ENCODE measurements at places on chromosomes 11 and 22.
A peak's percentile ranks its signal among the peaks of the same experiment; 100 is the strongest.

DNA sequence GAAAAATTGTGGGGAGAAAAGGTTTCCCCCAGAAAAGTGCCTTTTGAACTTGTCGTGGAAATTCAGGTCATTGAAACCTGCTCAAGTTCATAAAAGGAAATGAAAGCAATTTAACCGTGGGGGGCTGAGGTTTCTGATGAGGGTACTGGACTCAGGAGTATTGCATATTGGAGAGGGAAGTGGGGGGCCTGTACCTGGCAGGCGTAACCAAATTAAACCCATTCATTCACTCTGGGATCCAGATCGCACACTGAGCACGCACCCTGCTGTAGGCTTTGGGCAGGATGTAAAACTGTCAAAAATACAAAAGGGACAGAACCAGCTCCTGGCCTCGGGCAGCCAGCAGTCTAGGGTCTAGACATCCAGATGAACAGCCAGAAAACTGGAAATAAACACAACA, 1517.4 kb downstream of the BRD1 start:
- no peak for DNase-seq

DNA sequence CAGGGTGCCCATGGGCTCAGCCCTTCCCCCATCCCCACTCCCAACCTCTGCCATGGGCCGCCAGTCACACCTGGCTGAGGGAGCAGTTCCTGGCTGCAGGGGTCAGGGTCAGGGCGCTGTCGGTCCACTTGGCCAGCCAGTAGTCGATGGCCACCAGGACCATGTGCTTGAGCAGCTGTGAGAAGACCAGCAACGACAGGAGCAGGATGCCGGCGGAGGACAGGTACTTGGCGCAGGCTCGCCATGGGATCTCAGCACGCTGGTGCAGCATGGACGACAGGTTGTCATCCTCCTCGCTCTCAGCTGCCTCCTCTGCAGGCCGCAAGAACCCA, 18.3 kb upstream of the KCNJ11 start:
- no peak for DNase-seq

DNA sequence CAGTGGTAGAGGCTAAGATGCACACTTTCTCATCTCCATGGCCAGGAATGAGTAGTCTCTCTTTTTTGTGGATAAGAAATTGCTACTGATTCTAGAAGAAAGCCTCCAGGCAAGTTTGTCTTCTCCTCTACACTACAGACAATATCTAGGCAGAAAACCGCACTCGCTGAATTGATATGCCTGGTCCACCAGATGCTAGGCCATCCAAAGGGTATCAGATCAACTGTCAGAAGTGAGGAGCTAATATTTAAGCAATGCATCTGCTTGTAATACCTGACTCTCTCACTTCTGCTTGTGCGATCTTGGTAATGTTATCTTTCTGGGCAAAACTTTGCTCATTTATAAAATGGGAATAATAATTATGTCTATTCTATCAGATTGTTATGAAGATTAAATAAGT, 45.0 kb downstream of the CASP12 start:
- no peak for DNase-seq

GRCh38 chr22:36629320-36629719, 74.2 kb downstream of the CACNG2 start:
- no peak for DNase-seq

DNA sequence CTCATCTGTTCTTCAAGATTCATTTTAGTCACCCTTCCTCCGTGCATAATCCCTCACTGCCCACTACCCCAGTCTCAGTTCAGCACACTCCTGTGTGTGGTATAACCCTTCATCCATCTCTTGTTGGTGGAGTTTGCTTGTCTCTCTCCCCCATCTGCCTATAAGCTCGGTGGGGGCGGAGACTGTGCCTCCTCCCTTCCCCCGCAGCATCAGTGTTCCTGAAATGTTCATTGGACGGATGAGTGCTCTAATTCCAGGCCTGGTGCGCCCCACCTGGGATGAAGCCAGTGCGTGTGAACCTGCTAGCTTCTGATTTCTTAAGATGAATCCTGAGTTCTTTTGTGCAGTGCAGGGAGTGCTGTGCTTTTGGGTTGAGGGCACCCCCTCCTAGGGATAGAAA, 100.0 kb downstream of the GRIK4 start:
- no peak for DNase-seq

DNA sequence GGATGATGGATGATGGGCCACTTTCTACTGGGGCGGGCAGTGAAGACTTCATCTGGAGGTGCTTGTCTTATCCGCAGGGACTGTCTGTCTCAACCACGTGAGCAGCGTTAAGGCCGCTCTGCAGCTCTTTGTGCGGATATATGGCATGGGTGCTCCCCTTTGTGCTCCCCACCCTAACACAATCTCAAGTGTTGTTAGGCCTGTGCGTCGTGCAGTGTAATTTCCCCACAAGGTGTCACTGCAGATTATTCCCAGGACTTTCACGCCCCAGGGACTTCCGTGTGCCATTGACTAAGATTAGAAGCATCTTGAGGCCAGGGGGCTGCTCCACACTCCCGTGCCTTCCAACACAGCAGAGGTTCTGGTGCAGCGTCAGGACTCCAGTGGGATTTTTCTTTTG, 65.3 kb downstream of the TBC1D22A start:
- DNase-seq, result no peak

DNA sequence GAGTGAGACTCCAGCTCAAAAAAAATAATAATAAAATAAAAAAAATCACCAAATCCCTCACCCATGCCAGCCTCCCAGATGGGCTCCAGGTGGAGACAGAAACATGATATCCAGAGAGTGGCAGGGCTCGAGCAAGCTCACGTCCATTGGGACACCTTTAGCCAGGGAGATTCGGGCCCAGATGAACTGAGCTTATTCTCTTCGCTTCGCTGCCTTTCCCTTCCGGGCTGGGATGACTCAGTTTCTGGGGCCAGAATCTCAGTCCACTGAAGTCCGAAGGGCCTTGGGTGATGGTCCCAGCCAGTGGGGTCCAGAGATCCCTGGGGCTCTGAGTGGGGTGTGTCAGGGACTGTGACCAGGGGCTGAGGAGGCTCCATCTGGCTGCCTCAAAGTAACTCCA, 23.0 kb upstream of the MYEOV start:
- no peak for DNase-seq

DNA sequence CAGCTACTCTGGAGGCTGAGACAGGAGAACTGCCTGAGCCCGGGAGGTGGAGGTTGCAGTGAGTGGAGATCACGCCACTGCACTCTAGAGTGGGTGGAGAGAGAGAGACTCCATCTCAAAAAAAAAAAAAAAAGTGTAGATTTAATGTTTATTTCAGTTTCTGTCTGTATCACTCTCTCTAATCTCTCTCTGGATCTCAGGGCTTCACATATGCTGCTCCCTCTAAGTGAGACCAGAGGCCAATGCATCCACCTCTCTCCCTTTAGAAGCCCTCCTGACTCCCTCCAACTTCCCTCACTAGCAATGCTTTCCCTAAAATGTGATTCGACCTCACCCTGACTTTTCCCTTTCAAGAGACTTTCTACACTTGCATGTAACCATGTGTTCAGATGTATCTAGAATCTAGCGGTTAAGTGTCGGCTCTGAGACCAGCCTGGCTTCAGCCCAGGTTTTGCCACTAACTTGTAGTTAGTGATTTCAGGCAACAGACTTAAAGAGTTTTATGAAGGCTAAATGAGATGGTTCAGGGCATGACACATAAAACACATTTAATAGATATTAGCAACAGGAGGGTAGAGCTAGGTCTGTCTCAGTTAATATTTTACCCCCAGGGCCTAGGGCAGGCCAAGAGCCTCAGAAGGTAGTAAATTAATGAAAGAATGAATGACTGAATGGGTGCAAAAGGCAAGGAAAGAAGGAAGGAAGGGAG, 364.3 kb downstream of the LARGE1 start:
- no peak for DNase-seq

DNA sequence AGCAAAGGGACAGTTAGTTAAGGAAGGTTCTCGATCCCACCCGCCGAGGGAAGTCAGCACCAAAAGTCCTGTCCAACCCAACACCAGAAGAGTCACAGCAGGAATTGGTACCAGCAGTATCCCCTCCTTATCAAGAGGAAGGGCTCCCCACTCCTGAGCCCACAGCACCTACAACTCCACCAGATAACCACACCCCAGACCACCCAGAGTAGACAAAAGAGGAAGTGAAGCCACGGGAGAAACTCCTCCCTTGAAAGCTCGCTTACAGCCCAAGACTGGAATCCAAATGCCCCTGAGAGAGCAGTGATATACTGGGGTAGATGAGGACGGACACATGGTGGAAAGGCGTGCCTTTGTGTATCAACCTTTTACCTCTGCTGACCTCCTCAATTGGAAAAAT, 7.3 kb upstream of the CD5 start:
- DNase-seq, result peak; percentile 27

DNA sequence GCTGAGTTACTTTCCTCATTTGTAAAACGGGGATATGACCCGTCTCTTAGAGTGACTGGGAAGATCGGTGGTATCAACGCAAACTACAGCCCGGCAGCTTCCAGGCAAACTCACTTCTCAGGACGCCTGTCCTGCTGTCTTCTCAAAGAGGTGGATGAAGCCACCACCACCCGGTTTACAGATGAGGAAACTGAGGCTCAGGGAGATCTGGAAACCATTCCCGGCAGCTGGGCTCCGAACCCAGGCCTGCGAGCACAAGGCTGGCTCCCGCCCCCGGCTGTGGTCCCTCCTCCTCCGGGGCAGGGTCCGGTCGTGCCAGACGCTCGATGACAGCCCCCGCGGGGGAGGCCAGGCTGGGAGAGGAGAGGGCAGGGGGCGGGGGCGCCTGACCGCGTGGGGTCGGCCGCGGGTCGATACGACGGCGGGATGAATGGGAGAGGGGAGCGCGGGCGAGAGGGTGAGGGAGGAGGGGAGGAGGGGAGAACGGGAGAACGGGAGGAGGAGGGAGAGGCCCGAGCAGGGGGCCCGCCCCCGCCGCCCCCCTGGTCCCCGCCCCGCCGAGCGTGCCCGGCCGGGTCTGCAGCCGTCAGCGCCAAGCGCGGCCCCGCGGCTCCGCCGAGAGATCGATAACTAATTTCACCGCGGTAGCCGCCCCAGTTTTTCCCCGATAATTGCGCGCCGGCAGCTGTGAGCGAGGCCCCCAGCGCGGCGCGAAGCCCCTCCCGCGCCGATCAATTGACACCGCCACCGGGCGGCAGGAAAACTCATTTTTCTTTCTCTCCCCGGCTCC, 14.0 kb downstream of the IGLL1 start:
- peak; percentile 43 for DNase-seq

DNA sequence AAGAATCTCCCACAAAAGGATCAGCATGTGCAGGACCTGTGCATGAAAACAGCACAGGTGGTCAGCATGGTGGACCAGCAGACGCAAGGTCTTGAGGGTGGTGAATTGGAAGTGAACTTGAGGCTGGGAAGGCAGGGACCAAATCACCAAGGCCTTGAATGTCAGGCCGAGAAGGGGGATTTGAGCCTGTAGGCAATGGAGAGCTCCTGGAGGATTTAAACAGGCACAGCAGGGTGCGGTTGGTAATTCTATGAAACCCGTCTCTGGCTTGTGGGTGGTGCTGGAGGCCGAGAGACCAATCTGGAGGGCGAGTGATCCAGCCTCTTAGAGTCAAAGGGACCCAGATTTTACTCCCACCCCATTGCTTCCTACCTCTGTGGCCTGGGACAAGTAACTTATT, 2.4 kb downstream of the TSKU start:
- no peak for DNase-seq

DNA sequence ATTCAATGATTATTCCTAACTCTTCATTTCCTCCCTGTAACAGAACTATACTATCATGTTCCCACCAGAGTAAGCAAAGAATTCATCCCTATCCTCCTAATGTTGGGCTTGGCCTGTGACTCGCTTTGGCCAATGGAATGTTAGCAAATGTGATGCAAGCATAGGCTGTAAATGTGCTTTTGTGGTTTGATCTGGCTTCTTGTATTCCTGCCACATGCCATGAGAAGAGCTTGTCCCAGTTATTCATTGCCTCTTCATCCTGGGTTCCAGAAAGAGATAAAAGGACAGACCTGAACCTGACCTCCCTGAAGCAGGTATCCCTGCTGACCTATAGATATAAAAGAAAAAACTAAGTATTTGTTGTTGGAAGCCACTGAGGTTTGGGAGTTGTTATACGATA, 51.0 kb downstream of the SYTL2 start:
- no peak for DNase-seq

GRCh38 chr11:89168396-89168795, 9.3 kb upstream of the TYR start:
- DNase-seq, result no peak

DNA sequence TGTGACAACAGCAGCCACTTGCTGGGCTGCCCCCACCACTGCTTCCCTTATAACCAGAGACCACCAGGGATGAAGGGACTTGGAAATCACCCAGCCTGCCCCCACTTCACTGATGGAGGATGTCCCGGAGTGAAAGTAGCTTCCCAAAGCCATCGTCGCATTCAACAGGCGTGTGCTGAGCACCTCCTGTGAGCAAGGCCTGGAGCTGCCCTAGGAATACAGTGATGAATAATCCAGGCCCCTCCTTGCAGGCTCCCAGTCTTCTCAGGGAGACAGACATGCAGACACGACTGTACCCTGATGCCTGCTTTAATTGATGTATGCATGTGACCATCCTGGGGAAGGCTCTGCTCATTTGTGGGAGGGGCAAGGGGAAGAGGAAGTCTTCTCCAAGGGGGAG, 22.6 kb downstream of the PTPN5 start:
- no peak for DNase-seq

- no peak for DNase-seq
Measured at GRCh38 chr11:118144301-118145268, 8.0 kb downstream of the SCN4B start.

GRCh38 chr11:96237766-96238266, 105.2 kb downstream of the MAML2 start:
- DNase-seq, result no peak

DNA sequence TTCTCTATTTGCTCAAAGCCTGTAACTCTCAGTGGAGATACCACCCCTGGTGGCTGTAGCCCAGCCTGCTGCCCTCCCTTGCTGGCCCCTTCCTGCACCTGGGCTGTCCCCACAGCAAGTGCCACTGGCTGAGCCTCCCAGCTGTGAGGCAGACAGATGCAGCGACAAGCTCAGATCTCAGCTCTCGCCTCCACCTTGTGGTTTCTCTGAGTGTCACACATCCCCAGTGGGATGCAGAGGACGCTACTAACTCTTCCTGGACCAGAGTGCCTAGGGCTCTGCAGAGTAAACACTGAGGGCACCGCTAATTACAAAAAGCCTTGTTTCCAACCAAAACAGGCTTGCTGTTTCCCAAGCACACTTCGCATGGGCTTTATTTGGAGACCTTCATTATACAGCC, 8.9 kb downstream of the YPEL1 start:
- peak; percentile 48 for DNase-seq

DNA sequence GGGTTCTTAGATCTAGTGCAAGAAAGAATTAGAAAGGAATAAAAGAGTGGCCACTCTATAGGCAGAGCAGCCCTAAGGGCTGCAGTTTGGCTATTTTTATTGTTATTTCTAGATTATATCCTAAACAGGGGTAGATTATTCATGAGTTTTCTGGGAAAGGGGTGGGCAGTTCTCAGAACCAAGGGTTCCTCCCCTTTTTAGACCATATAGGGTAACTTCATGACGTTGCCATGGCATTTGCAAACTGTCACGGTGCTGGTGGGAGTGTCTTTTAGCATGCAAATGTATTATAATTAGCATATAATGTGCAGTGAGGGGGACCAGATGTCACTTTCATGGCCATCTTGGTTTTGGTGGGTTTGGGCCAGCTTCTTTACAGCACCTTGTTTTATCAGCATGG, 44.6 kb downstream of the METTL15 start:
- DNase-seq, result no peak
